Activated naive CD8-positive, alpha-beta T cell treated with anti-CD3 and anti-CD28 coated beads, Interleukin-2, amount 10 ng/mL, durations not matched to agents 7 days and 5 days (primary cell): ENCODE measurements at places on chromosomes 1 and 21. TPM values are rescaled to one million over a fixed set of nuclear protein-coding genes. Genes with fewer than 3 reads are reported as not detected.

The SPRR2E gene
- total RNA-seq = not detected

The LRRC8C gene
- total RNA-seq = 38.2 TPM

The KRTAP12-2 gene
- not detected for total RNA-seq

The CR1L gene
- total RNA-seq = not detected

The PLCH2 gene
- total RNA-seq = 28.2 TPM

The PPM1J gene
- total RNA-seq = 0.25 TPM

The DISP1 gene
- total RNA-seq = 2.7 TPM

DNA sequence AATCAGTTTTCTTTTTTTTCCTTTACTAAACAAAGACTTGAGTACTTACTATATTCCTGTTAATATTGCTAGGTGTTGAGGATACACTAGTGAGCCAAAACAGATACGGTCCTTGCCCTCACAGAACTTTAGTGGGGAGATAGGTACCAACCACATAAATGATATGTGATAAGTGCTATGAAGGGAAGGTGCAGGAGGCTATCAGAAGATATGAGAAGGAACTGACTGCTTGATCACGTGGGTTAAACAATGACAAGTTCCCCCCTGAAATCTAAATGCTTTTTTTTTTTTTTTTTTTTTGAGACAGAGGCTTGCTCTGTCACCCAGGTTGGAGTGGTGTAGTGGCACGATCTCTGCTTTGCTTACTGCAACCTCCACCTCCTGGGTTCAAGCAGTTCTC is 25.0 kb downstream of the RBM15 start:
- H3K36me3 ChIP-seq = peaks cover 21% of the 10 kb centered on the region
- peaks cover 5% of the 10 kb centered on the region for H3K4me1 ChIP-seq
- no peak overlapping the region for H3K4me3 ChIP-seq
- no peak for DNase-seq
- no peak overlapping the region for H3K27ac ChIP-seq
- H3K27me3 ChIP-seq = no peaks in the 10 kb centered on the region

GRCh38 chr1:228077565-228078330 is 4.8 kb upstream of the ARF1 start:
- no peaks in the 10 kb centered on the region for H3K27me3 ChIP-seq
- DNase-seq = no peak
- H3K27ac ChIP-seq = no peak overlapping the region
- H3K4me1 ChIP-seq = peaks cover 7% of the 10 kb centered on the region
- H3K36me3 ChIP-seq = no peaks in the 10 kb centered on the region

GRCh38 chr1:53888681-53889080 is 916 bp downstream of the YIPF1 start:
- peaks cover 15% of the 10 kb centered on the region for H3K4me1 ChIP-seq
- H3K36me3 ChIP-seq = peaks cover 3% of the 10 kb centered on the region
- no peak for DNase-seq
- H3K27me3 ChIP-seq = no peaks in the 10 kb centered on the region
- H3K4me3 ChIP-seq = peak overlapping the region; percentile 95
- no peak overlapping the region for H3K27ac ChIP-seq

DNA sequence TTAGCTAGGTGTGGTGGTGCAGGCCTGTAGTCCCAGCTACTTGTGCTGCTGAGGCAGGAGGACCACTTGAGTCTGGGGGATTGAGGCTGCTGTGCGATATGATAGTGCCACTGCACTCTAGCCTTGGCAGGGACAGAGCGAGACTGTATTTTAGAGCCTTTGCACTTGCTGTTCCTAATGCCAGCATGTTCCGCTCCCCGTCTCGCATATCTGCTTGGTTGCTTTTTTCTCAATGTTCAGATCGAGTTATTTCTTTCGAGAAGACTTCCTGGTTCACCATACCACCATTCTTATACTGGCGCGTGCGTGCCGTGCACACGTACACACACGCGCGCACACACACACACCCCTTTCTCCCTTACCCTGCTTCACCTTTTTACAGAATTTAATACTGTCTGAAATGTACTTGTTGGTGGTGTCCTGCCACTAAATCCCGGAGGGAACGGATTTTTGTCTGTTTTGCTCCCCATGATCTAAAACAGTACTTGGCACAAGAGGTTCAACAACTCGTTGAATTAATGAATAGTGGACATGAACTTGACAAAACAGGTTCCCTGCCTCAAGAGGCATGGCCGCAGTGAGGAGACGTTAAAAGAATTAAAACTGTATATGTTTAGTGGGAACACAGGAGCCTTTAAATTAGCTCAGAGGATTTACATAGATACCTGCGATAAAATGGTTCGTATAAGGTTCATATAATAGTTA is 1.1 kb upstream of the RPRD2 start:
- DNase-seq = no peak
- peak overlapping the region; percentile 100 for H3K4me3 ChIP-seq
- peaks cover 23% of the 10 kb centered on the region for H3K4me1 ChIP-seq
- H3K27ac ChIP-seq = peak overlapping the region; percentile 99

DNA sequence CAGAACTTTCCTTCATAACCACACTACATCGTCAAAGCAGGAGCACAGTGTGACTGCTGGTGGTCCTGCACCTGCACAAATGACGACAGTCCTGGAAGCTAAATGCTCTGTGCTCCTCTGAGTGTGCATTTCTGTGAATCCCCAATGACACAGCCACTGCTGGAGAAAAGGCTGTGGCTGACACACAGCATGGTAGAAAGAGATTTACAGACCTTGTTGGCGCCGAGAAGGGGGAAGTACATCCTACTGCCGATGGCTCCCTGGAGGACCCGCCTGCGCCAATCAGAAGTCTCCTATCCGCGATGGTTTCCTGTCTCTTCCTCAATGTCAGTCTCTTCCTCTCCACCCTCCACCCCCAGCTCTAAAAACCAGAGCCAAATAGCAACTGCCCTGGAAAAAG is 115.4 kb upstream of the RAB4A start:
- H3K27ac ChIP-seq = peak overlapping the region; percentile 78
- DNase-seq = no peak
- H3K4me3 ChIP-seq = peak overlapping the region; percentile 67

- peaks cover 23% of the 10 kb centered on the region for H3K36me3 ChIP-seq
- peak overlapping the region; percentile 93 for H3K27ac ChIP-seq
Observed at GRCh38 chr1:35539824-35540261, 17.4 kb downstream of the KIAA0319L start.

- no peak for DNase-seq
- no peak overlapping the region for H3K27ac ChIP-seq
- peaks cover 4% of the 10 kb centered on the region for H3K27me3 ChIP-seq
- no peaks in the 10 kb centered on the region for H3K36me3 ChIP-seq
- H3K4me3 ChIP-seq = no peak overlapping the region
Observed at GRCh38 chr1:152941037-152941711, 5.8 kb upstream of the SPRR5 start.
